Thoracic aorta (tissue), 2 donors: ENCODE measurements at places on chromosomes 5 and 9. TPM values are rescaled to one million over a fixed set of nuclear protein-coding genes. Genes with fewer than 3 reads are reported as not detected.

GRCh38 chr5:75616371-75616881 is 5.2 kb downstream of the ANKDD1B start:
- DNase-seq = no peak
- H3K4me1 ChIP-seq = no peaks in the 10 kb centered on the region

GAPT gene
- total RNA-seq = 0.14 TPM

DNA sequence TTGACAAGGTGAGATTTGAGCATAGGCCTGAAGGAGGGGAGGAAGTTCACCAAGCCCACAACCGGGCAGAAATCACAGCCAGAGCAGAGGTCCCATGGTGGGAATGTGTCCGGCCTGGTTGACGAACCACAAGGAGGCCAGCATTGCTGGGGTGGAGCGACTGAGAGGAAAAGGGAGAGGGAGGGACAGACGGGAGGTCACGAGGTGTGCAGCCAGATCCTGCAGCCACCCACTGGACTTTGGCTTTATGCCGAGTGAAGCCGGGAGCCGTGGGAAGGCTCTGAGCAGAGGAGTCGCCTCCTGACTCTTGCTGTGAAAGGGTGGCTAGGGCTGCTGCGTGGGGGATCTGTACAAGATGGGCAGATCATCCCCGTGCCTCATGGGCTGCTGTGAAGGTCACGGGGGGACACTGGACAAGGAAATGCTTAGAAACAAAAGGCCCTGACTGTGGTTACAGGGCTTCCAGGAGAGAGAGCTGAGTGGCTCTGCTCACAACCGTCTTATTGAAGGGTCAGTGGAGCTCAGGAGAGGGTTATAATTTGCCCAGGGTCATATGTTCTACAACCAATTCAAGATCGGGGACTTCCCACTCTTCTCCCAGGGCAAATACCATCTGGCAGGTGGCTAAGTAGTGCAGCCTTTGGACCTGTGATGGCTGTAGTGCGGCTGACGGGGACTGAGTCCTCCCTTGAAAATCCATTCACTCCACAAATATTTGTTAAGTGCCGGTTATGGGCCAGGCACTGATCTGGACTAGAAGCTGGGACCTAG is 15.6 kb upstream of the CD74 start:
- no peaks in the 10 kb centered on the region for H3K27me3 ChIP-seq
- no peaks in the 10 kb centered on the region for H3K4me1 ChIP-seq
- H3K4me3 ChIP-seq = no peak overlapping the region
- no peaks in the 10 kb centered on the region for H3K36me3 ChIP-seq
- no peak overlapping the region for H3K27ac ChIP-seq
- DNase-seq = no peak

GRCh38 chr5:150397146-150397781 is 15.4 kb downstream of the CD74 start:
- no peak for DNase-seq
- H3K27ac ChIP-seq = no peak overlapping the region

GPR151 gene
- total RNA-seq = not detected

SNCB gene
- total RNA-seq = not detected

- no peak overlapping the region for H3K4me3 ChIP-seq
- H3K27ac ChIP-seq = no peak overlapping the region
- no peaks in the 10 kb centered on the region for H3K27me3 ChIP-seq
- no peak for DNase-seq
- no peaks in the 10 kb centered on the region for H3K36me3 ChIP-seq
These were observed 29.6 kb downstream of the PSAT1 start for GRCh38 chr9:78326564-78326963.

DNA sequence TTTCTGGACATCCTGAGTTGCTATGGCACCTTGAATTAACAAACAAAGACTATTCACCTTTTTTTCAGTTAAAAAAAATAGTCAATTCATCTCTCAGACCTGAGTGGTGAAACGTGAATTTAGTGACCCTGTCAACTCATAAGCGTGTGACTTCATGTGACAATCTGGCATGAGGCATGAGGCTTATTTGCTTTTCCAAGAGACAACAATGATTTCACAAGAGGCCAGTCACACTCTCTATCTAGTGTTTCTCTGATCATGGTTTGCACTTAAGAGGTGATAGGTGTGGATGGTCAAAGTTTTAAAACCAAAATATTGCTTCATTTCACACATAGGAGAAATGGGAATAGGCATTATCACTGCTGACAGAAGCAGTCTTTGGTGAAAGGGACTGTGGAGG is 559.6 kb upstream of the ACO1 start:
- no peak overlapping the region for H3K4me3 ChIP-seq
- DNase-seq = no peak
- H3K36me3 ChIP-seq = no peaks in the 10 kb centered on the region
- no peaks in the 10 kb centered on the region for H3K4me1 ChIP-seq

DNA sequence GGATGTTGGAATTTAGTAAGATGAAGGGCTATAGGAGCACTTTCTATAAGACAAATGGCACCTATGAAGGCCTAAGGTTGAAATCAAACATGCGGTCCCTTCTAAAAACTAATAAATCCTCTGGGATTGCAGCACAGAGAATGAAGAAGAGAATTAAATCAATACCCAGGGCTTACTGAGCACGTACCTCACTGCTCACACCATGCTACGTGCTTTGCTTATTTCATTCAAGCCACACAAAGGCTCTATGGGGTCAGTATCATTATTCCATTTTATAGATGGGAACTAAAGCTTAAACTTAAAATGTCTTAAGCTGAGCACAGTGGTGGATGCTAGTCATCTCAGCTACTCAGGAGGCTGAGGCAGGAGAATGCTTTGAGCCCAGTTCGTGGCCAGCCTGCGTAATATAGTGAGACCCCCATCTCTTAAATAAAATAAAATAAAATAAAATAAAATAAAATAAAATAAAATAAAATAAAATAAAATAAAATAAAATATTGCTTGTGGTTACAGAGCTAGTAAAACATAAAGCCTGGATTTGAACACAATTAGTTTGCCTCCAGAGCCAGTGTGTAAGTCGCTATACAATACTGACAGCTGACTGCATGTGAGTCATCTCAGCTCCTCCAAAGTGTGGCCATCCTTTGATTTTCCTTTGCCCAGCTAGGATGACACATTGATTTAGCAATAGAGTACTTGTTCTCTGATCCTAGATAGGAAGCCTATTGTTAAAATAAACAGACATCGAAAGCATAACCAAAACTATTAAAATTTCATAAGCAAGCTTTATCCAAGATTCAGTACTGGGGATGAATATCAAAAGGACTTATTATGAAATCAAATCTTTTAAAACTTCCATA is 20.9 kb upstream of the DPYSL3 start:
- H3K4me3 ChIP-seq = no peak overlapping the region
- H3K27me3 ChIP-seq = no peaks in the 10 kb centered on the region
- no peaks in the 10 kb centered on the region for H3K36me3 ChIP-seq
- DNase-seq = no peak
- H3K27ac ChIP-seq = no peak overlapping the region
- H3K4me1 ChIP-seq = peaks cover 6% of the 10 kb centered on the region

DNA sequence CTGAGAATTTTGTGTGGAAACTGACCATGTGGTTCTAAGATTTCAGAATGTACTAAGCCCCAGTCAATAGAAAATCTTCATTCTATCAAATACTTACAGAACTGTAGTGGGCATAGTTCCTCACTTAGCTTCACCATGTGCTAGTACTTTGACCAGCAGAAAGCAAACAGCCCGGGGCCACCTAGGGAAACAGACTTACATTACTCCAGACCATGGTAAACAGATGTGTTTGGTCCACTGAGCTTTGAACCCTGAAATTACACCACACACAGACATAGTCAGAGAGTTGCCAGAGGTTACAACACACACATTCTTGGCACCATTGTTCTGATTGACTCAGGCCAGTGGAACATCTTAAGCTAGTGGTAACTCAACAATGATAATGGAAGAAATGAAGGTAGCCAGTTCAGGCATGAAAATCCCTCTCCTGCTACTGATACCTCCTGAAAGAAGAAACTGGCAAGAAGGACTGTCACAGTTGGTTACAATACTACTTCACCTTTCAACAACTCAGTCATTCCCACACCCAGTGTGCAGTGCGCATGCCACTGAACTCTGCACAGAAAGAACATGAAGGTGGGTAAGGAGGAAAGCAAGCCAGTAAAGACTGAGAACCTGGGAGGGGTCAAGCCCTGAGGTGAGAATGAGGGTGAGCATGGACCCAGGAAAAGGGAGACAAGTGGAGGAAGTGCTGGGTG is 18.7 kb upstream of the LECT2 start:
- H3K4me1 ChIP-seq = no peaks in the 10 kb centered on the region
- H3K36me3 ChIP-seq = no peaks in the 10 kb centered on the region
- H3K27ac ChIP-seq = no peak overlapping the region
- H3K4me3 ChIP-seq = no peak overlapping the region
- no peak for DNase-seq
- no peaks in the 10 kb centered on the region for H3K27me3 ChIP-seq

DNA sequence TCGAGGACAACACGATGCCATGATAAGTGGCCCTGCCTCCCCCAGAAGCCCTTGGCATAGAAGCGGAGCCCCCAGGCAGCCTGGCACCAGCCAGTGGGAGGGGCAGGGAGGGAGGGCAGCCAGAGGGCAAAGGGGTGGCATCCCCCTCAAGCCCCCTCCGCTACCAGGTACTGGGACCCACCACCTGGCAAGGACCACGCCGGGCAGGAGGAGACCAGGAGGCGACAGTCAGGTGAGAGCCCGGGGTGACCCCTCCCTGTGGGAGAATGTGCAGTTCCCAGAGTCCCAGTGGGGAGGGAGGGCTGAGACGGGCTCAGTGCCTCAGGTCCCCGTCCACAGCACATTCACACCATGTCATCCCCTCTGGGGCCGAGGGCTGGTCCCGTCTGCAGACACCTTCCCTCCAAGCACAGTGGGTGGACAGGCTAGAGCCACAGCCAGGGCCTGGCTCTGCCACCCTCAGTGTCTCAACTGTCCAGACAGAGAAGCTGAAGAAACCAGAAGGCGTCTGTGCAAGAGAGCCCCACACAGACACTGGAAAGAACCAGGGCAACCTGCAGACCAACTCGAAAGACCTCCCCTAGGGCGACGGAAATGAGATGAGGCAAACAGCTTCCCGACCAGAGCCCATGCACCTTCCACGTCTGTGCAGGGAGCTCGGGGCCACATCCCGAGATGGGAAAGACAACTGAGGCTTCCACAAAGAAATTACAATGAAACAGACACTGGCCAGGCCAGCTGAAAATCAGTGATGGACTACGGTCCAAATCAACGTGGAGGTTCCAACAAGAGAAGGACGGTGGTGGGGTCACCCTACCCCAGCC is 11.1 kb downstream of the BRD3 start:
- DNase-seq = no peak
- H3K27me3 ChIP-seq = no peaks in the 10 kb centered on the region
- no peak overlapping the region for H3K4me3 ChIP-seq
- peaks cover 56% of the 10 kb centered on the region for H3K4me1 ChIP-seq
- no peak overlapping the region for H3K27ac ChIP-seq

DNA sequence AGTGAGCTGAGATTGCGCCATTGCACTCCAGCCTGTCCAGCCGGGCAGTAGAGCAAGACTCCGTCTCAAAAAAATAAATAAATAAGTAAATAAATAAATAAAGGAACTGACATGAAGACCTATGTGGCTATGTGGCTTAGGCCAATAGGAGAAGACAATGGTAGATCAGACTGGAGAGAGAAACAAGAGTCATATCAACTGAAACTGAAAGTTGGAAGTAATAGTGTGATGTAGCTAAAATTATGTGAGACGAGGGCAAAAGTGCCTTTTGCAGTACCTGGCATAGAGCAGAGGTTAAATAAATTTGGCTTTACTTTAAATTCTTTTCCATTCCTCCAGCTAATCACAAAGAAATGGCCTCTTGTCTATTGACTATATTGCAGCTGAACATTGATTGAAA is 7.3 kb downstream of the FBP2 start:
- DNase-seq = no peak
- H3K27ac ChIP-seq = no peak overlapping the region
- H3K27me3 ChIP-seq = no peaks in the 10 kb centered on the region
- H3K4me3 ChIP-seq = no peak overlapping the region
- no peaks in the 10 kb centered on the region for H3K36me3 ChIP-seq

DNA sequence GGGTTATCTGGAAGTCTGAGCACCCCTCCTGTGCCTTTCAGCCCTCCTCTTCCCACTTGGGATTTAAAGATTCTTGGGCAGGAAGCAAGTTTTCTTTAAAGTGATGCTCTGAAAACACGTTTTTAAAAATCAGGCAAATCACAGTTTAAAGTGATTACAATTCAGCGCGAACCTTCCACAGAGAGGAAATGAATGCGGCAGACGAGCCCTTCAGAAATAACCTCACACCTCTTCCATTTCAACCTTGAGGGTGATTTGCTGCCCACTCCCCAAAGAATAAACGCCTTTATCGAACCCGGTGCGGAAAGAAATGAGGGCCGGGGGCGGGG is 2.3 kb upstream of the EFNA5 start:
- H3K4me1 ChIP-seq = no peaks in the 10 kb centered on the region
- no peak for DNase-seq

F2RL1 gene
- total RNA-seq = 9.1 TPM

DNA sequence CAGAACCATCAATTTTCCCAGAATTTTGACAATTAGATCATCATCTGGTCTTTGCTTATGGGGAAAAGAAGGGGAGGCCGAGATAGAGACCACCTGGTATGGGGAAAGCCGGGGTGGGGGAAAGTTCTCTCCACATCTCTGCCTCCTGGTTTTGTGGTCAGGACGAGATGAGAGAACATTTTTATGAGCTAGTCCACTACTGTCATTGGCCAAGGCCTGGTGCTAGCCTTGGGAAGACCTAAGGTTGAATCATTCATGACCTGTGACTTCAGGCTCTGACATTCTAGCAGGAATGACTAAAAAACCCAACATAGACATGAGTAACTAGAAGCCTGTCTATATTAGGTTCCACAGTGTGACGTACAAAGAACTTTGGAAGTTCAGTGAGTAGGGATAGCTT is 135.2 kb downstream of the PTTG1 start:
- no peaks in the 10 kb centered on the region for H3K27me3 ChIP-seq
- no peaks in the 10 kb centered on the region for H3K4me1 ChIP-seq
- no peaks in the 10 kb centered on the region for H3K36me3 ChIP-seq
- no peak overlapping the region for H3K4me3 ChIP-seq
- no peak for DNase-seq
- H3K27ac ChIP-seq = no peak overlapping the region

GRCh38 chr5:112436144-112436543 is 17.1 kb upstream of the EPB41L4A start:
- no peak for DNase-seq
- H3K4me1 ChIP-seq = no peaks in the 10 kb centered on the region
- no peaks in the 10 kb centered on the region for H3K27me3 ChIP-seq
- H3K4me3 ChIP-seq = no peak overlapping the region

NUP155 gene
- total RNA-seq = 30.8 TPM

GRCh38 chr5:169133531-169133930 is 167.4 kb downstream of the SLIT3 start:
- H3K27me3 ChIP-seq = no peaks in the 10 kb centered on the region
- H3K4me1 ChIP-seq = peaks cover 19% of the 10 kb centered on the region

RNF180 gene
- total RNA-seq = 51.1 TPM

- H3K27ac ChIP-seq = no peak overlapping the region
- no peak overlapping the region for H3K4me3 ChIP-seq
- no peaks in the 10 kb centered on the region for H3K36me3 ChIP-seq
- DNase-seq = no peak
These were observed 483.7 kb downstream of the TAF11L14 start for GRCh38 chr5:18117968-18118367.

- no peaks in the 10 kb centered on the region for H3K27me3 ChIP-seq
- no peaks in the 10 kb centered on the region for H3K4me1 ChIP-seq
- no peak for DNase-seq
- no peak overlapping the region for H3K4me3 ChIP-seq
- H3K36me3 ChIP-seq = no peaks in the 10 kb centered on the region
These were observed 45.1 kb upstream of the DAB2 start for GRCh38 chr5:39469777-39470415.
